ENCODE measurements at places on chromosomes 12 and 14.

DNA sequence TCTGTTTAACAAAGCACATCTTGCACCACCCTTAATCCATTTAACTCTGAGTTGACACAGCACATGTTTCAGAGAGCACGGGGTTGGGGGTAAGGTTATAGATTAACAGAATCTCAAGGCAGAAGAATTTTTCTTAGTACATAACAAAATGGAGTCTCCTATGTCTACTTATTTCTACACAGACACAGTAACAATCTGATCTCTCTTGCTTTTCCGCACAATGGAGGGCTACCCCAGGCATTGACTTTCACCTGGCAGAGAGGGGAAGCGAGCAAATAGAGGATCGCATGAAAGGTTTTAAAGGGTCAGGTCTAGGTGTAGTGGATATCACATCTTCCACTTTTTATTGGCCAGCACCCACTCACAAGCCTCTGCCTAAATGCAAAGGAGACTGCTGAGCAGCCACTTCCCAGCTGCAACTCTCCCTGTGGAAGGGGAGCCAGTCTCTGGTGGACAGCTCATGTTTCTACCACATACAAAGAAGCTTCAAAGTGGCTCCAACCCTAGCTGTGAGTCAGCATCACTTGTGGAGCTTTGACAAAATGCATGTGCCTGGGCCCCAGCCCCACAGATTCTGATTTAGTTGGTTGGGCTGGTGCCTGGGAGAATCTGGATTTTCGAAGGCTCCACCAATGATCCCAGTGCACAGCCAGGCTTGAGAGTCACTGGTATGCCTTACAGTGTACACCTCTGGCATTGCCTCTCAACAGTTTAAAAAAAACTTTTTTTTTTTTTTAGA is 7.2 kb upstream of the FNTB start:
- no peak for DNase-seq

GRCh38 chr12:72110937-72111650 is 161.1 kb upstream of the TRHDE start:
- no peak for DNase-seq

- no peak for DNase-seq
Measured at GRCh38 chr14:79580906-79581305, 630.4 kb downstream of the DIO2 start.

- no peak for DNase-seq
Measured at GRCh38 chr12:8455727-8456360, at the start of gene CLEC6A. CLEC6A (plus strand) TSS chr12:8455962; CDS start chr12:8456112, 150 bp downstream.

GRCh38 chr12:64780531-64781279 is 21.5 kb upstream of the GNS start:
- no peak for DNase-seq
